ENCODE measurements at places on chromosomes 12 and 14.

GRCh38 chr12:38538319-38538718, 221.7 kb downstream of the ALG10B start:
- DNase-seq, result no peak

GRCh38 chr12:37666069-37666781, 650.3 kb upstream of the ALG10B start:
- DNase-seq, result no peak

- no peak for DNase-seq
These were observed 72.9 kb downstream of the DAAM1 start for GRCh38 chr14:59261334-59261733.

GRCh38 chr14:67900231-67900630, 80.7 kb downstream of the RAD51B start:
- no peak for DNase-seq

DNA sequence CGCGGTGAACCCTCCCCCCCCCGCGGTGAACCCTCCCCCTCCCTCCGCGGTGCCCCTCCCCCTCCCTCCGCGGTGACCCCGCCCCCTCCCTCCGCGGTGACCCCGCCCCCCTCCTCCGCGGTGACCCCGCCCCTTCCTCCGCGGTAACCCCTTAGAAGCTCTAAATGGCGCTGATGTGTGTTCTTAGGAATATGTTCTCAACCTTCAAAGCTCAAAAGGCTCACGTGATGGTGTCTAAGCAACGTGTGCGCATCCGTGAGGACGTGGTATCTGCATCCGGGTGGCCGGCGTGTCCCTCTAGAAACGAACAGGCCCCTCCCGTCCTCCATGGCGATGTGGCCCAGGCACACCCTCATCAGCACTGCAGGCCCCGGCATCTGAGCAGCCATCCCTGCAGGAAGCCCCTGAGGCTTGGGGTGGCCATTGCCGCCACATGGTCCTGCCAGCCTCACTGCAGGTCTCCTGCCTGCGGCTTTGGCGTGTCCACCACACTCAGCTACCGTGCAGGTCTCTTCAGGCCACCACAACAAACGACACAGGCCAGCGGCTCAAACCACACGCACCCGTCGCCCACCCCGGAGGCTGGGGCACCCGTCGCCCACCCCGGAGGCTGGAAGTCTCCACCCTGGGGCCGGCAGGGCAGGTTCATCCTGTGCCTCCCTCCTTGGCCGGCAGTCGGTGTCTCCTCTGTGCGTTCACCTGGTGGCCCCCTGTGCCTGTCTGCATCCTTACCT, 14.5 kb upstream of the FBRSL1 start:
- no peak for DNase-seq

GRCh38 chr12:6324936-6325750, 14.7 kb downstream of the PLEKHG6 start:
- no peak for DNase-seq

- no peak for DNase-seq
These were observed 246.8 kb upstream of the DAAM1 start for GRCh38 chr14:58941629-58942028.

DNA sequence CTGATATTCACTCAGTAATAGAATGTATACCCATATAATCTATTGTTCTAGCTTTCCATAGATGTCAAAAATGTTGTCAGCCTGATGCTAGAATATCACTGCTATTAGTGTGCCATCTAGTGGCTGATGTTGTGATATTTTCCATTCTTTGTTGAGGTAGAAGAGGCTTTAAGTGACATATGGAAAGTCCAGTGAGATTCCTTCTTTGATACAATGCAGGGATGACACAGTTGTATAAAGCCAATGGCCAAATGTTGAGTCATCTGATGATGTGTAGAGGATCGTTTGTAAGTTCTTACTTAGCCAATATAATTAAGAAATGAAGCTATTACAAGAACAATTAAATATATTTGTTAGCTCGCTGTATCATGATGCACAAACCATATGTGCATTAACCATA, 58.1 kb upstream of the PCED1B start:
- DNase-seq, result no peak
